ENCODE measurements at places on chromosomes 3 and 15.

DNA sequence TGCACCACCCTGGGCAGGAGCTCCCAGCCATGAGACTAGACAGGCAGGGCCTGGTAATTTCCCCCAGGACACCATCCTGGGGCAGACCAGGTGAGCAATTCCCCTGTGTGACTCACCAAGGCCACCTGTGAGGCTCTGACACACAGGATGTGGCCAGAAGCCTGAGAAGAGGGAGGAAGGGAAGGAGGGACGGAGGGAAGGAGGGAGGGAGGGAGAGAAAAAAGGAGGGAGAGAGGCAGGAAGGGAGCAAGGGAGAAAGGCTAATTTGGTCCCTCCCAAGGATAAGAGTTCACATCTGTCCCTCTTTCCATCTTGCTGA lies 25.9 kb downstream of the WNT7A start:
- no peak for DNase-seq

- DNase-seq, result no peak
These were observed 192.8 kb upstream of the TTC14 start for GRCh38 chr3:180409170-180409569.

DNA sequence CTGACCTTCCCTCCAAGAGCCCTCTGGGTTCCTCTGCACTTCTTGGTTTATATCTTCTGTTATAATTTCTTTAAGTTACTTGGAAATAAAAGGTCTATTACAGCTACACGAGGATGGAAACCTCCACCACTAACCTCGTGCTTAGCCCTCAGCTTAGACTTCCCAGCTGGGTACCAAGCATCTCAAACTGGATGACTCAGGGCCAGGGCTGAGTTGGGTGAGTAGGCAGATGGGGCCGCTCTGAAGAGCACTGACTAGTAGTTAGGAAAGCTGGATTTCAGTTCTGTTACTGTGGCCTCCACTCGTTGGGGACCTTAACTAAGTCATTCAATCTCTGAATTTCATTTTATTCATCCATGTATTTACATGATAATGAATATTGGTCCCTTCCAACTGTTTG lies 1036.6 kb downstream of the IGSF11 start:
- no peak for DNase-seq

GRCh38 chr3:148796799-148797198 lies 30.8 kb upstream of the CPB1 start:
- no peak for DNase-seq

- no peak for DNase-seq
These were observed 315.1 kb upstream of the MME start for GRCh38 chr3:154764856-154765640.

- DNase-seq, result no peak
These were observed 14.2 kb upstream of the TSEN2 start for GRCh38 chr3:12470111-12470510.

- DNase-seq, result no peak
These were observed 354.4 kb downstream of the NTRK3 start for GRCh38 chr15:87901926-87902690.

- no peak for DNase-seq
These were observed 849 bp downstream of the TRAK1 start for GRCh38 chr3:42092006-42092405.

GRCh38 chr15:96790004-96790403 lies 459.5 kb downstream of the NR2F2 start:
- no peak for DNase-seq
